ENCODE measurements at places on chromosomes 4 and X.

DNA sequence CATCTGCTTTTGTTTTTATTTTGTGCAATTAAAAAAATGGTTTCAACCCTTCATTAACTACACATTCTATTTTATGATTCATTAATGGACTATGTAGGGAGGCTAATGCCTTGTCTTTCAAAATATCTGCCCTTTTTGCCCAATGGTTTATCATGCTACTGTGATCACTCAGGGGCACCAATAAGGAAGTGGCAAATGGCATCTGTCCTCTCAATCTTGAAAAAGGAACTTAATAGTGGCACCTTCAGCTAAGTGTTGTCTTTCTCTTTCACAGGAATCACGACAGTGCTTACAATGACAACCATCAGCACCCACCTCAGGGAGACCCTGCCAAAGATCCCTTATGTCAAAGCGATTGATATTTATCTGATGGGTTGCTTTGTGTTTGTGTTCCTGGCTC is 57.1 kb downstream of the COMMD8 start:
- no peak for DNase-seq

DNA sequence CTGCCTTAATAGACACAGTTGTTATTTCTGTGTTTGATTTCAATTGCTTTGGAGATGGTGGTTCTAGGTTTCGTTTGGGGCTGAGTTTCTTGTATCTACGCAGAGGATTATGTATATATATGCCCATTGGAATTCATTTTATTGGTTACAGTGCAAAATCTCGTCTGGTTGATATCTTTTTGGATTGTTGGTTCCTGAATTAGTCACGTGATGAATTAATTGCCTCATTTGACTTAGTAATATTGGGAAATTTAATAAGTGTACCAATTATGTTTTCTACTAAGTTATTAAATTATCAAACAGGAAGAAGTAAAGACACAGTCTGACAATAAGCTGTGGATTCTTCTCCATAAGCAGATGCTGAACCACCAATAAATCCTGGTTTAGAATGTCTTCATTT is 467.9 kb upstream of the TENM3 start:
- no peak for DNase-seq

DNA sequence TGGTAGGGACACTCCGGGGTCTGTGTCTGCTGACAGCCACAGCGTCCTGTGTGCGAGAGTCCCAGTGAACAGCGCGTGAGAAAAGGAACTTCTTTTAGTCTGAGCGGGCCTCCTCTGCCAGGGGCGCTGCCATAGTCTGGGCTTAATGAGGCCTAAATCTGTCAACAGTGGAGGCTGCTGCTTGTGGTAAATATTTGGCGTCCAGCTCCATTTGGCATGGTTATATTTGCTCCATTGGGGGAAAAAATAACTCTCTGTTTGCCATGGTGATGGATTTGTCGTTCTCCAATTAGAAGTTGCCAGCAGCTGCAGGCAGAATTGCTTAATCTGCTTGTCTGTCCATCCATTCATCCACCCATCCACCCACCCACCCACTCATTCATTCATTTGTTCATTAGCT is 71.4 kb upstream of the PSAPL1 start:
- no peak for DNase-seq

DNA sequence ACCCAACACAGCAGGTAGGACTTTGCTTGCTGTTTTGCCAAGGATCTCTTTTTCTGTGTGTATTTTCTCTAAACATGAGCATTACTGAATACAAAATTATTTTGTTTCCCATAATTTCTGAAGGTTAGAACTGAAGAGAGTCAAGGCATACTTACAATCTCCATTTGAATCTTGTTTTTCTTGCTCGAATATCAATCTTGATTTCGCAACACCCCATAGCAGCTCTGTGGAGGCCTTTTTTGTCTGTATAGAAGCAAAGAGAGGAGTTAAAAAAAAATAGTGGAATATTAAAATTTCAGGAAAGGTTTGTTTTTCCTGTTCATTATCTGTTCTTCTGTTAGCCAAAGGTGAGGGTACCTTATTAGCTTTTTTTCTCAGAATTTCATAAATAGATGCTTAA is 92.9 kb downstream of the TNIP2 start:
- DNase-seq = no peak

- no peak for DNase-seq
Observed at GRCh38 chrX:75893281-75893680, 108.2 kb upstream of the MAGEE2 start.

GRCh38 chr4:86870442-86871069 is 21.4 kb upstream of the SLC10A6 start:
- no peak for DNase-seq

- no peak for DNase-seq
Observed at GRCh38 chrX:74049126-74049525, 254.9 kb upstream of the ZCCHC13 start.

DNA sequence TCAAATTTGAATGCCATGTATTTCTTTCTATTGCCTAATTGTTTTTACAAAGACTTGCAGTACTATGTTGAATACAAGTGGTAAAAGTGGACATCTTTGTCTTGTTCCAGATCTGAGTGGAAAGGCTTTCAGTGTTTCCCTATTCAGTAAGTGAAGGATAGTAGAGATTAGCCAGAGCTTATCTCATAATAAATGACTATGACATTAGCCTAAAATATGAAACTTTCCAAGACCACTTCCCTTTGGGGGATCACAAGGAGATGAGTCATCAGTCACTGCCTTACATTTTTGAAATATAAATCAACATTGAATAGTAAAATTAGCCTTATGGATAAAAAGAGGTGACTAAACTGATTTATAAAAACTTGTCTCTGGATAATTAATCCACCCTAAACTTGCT is 554.1 kb upstream of the MAGEB2 start:
- DNase-seq = no peak

DNA sequence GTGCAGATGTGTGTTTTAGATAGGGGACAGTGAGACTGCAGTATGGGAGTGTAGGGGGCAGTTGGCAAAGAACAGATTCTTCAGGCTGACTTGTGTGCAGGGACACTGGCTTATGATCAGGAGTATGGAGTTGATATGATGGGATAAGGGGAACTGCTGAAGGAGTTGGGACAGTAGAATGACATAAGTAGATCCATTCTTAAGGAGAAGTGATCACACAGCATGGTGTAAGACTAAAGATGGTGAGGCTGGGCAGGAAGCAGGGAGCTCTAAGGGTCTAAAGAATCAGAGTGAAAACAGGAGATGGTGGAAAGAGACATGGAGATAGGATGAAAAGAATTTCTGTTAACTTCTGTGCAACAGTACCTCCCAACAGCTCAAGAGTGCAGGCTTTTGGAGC is 70.7 kb downstream of the REELD1 start:
- no peak for DNase-seq

GRCh38 chr4:10015140-10015753 is 6.0 kb downstream of the SLC2A9 start:
- DNase-seq = no peak

GRCh38 chr4:1614502-1614853 is 69.6 kb downstream of the FAM53A start:
- DNase-seq = no peak

DNA sequence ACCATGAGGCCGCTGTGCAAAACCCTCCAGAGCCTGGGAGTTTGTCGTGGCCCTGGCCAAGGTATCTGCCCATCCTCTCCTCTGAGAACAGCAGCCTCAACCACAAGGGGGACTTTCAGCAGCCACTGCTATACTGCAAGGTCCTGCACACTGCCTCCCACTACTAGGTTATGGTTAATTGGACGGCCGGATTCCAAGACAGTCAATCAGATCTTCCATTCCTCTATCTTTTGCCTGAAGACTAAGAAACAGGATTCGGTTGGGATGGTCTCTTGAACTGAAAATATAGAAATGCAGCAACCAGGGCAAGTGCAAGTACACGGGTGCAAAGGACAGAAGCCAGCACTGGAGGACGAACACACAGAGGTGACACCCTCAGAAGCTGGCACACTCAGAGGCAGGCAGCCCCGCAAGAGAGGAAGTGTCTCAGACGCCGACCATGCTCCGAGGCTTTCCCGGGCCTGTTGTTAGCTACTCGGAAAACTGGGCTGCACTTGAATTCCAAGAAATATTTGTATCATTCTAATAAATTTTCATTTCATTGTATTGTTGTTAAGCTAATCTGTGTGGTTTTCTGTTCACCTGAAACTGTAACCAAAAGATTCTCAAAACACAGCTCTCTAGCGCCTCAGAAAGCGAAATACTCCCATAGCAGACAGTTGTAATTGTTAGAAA is 63.3 kb downstream of the AFAP1 start:
- DNase-seq = no peak

GRCh38 chr4:77701121-77701520 is 95.5 kb downstream of the CXCL13 start:
- DNase-seq = no peak

- no peak for DNase-seq
Observed at GRCh38 chrX:9997524-9997923, 30.4 kb downstream of the CLDN34 start.

DNA sequence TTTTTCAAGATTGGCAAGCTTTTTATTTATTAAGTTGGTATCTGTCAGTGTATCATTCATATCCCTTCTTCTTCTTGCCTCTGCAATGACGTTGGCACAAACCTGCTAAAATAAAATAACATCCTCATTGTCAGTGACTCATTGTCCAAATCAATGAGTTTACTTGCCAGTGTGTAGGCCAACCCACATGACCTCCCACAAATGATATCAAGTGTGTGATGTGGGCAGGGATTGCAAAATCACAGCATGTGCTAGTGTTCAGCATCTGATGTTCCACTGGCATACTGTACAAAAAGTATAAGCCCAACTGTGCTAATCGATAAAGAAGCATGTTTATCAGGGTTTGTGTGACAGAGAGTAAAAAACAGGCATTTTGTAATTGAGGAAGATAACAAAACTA is 25.5 kb downstream of the GPAT3 start:
- DNase-seq = no peak
